ENCODE measurements at places on chromosomes 6 and 20.

DNA sequence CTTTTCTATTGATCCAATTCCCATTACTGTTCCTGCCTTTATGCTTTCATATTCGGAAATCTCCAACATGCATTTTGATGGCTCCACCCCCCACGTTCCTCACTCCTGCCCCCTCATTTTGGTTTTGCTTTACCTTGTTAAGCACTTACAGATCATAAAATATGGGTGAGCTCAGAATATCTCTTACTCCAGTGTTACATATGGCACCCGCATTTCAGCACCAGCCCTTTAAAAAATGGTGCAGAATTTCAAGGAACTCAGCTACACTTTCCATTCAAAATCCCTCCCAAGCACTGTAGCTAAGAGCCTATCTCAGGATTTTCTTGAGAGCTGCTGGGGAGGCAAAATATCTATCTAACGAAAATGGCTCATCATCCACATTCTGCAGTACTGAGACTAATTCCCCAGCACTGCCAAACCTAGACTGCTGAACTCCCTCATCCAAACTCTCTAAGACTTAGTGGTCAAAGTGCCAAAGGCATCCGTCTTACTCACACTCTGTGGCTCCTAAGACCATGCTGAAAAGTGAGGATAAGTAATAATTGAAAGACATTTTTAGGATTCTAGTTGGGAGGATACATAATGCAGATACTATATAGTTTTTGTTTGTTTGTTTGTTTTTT lies 7.8 kb downstream of the SGK1 start:
- no peak for DNase-seq

- DNase-seq: peak; percentile 42
These were observed 644 bp downstream of the RBL1 start for GRCh38 chr20:37095108-37095598.

GRCh38 chr6:163739408-163739725 lies 324.8 kb downstream of the QKI start:
- no peak for DNase-seq

GRCh38 chr20:11917663-11918062 lies at the start of gene BTBD3:
BTBD3 (plus strand) TSS chr20:11917893; CDS start chr20:11918276, 383 bp downstream.
- DNase-seq: no peak

DNA sequence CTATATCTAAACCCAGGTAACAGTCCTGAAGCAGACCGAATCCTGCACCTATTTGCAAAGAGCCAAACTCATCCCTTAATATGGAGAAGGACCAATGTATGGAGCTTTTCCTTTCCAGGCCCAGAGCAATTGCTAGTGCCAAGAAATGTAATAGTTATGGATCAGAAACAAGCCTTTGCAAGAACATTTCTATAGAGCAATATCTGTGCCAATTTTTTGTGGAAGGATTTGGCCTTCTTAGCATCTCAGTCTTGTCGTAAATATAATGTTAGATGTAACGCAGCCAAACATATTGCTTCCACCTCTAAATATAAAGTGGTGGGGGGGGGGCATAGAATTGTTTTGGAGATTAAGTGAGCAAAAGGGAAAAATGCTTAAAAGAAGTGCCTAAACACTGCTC lies 2.7 kb downstream of the KIAA0408 start:
- no peak for DNase-seq

DNA sequence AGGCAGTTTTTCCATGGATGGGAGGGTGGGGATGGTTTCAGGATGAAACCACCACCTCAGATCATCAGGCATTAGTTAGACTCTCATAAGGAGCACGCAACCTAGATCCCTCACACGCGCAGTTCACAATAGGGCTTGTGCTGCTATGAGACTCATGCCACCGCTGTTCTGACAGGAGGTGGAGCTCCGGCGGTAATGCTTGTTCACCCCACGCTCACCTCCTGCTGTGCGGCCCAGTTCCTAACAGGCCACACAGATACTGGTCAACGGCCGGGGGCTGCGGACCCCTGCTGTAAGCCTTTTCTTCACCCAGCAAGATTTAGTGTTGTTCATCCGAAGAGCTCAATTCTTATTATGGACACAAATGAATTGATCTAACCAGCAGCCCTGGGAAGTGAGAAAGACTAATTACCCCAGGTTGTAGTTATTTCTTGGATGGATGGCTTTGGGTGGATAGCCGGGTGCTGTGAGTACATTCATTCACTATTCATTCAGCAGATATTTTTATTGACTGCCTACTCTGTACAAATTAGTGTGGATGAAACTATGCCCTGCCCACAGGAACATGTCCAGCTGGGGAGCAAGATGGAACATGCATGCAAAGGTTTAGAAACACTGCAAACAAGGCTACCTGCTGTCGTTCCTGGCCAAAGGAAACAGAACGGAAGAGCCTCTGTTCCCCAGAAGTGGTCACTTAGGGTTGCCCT lies 57.2 kb downstream of the RIOK1 start:
- no peak for DNase-seq

DNA sequence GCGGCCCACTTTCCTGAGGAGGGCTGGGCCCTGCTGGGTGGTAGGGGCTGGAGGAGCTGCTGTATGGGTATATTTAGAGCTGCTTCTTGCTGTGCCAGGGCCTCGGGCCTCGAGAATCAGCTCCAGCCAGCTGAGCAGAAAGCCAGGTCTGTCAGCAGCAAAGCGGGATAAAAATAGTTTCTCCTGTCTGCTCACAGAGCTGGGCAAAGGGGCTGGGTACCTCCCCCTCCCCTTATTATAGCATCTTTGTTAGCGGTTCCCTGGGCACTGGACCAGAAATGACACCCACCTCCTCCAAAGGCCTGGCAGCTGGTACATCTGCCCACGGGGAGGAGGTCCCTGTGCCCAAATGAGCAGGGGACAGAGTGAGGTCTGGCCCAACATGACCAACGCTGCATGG lies 6.0 kb downstream of the SCRT2 start:
- no peak for DNase-seq
